A549 (cell line): ENCODE measurements at places on chromosomes 5 and 9.

DNA sequence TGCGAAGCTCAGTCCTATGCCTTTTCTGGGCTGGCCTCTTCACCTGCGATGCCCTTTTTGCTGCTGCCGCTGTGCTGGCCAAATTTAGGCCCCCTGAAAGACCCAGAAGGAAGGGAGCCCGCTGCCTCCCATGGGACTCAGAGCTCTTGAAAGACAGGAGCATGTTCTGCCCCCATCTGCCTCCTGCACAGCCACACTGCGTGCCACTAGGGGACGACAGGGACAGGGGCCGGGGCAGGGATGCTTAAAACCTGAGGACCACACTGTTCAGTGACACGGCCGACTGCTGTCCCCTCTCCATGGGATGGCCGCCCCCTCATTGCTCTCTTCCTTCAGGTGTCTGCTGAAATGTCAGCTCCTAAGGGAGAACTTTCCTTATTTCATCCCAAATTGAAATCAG is 132.4 kb downstream of the ADAMTS2 start:
- DNase-seq, result no peak

DNA sequence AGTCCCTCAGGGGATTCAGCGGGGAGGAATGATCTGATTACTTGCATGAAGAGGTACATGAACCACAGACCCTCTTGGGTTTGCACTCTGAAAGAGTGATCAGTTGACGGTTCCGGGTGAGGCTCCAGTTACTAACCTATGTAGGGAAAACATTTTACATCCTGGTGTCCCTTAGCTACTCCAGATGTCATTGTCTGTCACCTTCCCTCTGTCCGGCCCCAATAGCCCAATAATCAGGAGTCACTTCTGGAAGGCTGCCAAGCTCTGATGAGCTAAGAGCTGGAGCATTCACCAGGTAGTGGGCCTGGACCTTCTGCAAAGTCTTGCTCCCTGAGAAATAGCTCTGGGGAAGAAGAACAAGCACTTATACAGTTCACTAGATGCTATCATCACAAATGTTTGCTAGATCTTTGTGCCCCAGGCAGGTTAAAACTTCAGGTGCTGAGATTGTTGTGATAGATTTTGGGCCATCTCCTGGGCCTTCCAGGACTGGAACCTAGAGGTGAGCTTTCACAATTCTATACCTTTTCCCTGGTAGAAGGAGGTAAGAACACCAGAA is 64.5 kb downstream of the ENTREP1 start:
- DNase-seq, result no peak

DNA sequence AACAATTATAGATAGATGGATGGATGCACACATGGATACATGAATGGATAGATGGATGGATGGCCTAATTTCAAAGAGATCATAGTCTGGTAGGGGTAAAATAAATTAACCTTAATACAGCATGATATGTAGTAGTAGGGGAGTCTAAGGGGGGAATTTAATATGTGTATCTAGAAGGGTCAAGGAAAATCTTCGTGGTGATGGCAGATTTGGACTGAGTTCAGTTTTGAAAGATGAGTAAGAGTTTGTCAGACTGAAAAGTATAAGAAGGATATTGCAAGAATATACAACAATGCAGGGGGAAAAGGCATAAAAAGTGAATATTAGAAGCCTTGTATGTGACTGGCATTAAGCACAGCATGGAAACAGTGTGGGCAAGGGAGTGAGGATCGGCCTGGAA is 98.7 kb downstream of the ZNF462 start:
- no peak for DNase-seq

DNA sequence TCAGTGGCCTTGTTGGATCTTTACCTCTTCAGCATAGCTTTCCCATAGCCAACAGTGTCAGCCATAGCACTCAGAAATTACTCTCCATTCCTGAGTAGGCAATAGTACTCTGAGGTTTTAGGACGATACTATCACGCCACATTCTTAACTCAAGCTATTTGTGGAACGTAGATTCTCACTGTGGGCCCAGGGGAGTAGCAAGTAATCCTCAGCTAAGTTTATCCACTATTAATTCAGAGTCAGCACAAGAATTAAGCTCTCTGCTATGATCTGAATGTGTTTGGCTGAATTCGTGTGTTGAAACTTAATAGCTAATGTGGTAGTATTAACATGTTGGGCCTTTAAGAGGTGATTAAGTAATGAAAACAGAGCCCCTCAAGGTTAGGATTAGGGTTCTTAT is 858.8 kb upstream of the NUDT12 start:
- DNase-seq, result no peak

DNA sequence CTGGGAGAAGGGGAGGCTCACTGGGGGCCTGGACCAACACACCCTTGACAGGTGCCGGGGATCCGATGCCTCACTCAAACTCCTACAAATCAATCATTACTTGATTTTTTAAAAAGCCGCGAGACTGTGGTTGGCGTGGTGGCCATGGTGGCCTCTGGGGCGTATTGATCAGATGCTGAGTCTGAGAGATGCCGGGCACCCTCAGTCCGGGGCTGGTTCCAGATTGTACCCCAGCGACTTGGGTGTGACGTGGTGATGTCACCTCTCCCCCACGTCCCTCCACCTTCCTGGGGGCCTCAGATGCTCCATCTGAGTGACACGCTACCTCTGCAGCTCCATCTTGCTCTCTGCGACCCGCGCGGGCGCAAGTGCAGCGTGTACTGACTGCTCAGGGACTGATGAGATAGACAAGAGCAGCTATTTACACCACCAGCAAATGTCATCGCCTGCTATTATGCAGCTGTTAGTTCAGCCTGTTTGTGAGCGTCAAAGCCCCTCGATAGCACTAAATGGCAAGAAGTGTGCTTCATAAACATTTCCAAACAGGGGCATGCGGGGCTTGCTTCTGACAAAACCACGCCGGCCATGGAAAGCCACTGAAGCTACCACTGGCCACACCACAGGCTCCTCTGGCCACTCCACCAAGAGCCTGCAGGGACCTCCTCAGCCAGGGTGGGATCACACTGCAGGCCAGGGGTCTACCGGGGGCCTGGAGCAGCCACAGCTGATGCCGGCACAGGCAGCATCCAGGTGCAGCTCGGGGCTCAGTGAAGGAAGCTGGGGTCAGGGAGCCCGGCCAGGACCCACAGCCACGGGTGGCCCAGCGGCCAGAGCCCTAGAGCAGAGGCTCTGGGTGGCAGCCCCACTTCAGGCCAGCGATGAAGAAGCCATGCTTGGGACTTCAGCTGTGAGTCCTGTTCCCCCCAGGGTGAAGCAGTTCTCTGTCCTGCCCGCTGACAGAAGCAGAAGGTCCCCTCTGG is 50.1 kb downstream of the SLC6A3 start:
- DNase-seq, result no peak

DNA sequence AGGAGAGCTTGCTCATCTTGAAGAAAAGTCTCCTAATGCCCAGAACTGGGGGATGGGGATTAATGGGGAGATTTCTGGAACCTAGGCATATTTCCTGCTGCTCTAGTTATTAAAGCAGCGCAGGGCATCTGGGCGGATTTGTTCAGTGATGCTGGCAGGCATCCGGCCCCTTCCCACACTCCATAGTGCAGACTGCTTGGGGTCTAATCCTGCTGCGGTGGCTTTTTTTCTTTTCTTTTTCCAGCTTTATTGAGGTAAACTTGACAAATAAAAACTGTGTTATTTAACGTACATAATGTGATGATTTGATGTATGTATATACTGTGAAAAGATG is 30.7 kb downstream of the PPARGC1B start:
- DNase-seq, result no peak

DNA sequence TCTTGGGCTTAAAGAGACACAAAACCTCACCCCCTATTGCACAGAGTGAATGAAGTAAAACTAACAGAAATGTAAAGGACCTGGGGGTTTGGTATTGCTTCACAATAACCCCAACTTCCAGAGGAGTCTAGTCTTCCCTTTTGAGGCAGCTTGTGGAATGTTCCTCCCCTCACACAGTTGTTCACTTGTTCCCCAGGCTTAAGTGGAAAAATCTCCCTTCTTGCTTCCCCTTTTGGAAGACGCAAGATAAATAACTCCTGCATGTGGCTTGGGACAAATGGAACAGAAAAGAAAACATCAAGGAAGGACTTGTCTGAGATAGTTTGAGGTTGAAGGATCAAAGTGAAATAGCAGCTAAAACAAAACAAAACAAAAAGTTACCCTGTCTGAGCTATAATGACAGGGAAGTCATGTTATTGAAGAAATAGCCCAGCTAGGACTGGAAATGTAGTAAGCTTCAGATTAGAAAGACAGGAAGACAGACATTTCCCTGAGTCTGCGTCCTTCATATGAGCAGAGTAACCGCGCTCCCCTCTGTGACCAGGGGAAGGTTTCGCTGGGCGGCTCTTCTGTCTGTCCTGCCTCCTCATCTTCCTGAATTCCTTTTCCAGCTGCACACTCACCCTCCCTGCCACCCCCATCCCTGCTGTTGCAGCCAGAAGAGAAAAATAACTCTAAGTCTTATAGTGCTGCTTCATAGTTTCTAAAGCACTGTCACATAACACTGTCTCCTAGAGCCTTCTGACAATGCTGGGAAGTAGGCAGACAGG is 8.8 kb downstream of the SPARC start:
- no peak for DNase-seq

DNA sequence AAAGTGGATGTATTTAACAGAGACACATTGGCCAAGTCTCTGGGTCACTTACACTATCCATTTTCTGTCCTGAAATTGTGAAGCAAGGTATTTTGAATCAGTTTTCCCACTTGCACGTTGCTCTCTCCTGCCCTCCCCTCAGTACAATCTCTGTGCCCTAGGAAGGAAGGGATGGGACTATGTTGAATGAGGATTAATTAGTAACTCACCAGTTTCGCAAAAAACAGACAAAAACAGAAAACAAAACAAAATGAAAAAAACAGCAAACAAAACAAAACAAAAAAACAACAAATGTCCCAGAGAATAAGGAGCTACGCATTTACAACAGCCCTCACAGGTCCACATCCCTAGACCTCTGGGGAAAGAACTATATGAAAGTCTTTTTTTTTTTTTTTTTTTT is 1.1 kb upstream of the CD14 start:
- no peak for DNase-seq

DNA sequence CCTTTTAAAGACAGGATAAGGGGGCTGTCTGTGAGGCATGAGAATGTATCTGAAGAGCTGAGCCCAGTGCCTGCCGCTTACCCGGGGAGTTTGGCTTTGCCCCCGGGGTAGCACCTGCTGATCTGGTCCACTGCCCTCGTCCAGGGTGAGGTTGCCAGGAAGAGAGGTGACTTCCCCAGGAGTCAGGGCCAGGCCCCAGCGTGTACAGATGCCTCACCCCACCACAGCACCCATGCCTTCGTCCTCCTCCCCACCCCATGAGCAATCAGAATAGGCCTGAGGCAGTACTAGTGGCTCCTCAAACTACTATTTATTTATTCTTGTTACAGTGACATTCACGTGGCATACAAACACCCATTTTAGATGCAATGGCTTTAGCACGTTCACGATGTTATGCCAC is 15.7 kb upstream of the AIF1L start:
- no peak for DNase-seq

GRCh38 chr5:181222630-181223057 is 437 bp upstream of the TRIM41 start:
- no peak for DNase-seq

- DNase-seq, result no peak
Measured at GRCh38 chr5:149018909-149019443, 43.9 kb downstream of the SH3TC2 start.

GRCh38 chr9:115978659-115979096 is 174.9 kb upstream of the PAPPA start:
- DNase-seq, result no peak

DNA sequence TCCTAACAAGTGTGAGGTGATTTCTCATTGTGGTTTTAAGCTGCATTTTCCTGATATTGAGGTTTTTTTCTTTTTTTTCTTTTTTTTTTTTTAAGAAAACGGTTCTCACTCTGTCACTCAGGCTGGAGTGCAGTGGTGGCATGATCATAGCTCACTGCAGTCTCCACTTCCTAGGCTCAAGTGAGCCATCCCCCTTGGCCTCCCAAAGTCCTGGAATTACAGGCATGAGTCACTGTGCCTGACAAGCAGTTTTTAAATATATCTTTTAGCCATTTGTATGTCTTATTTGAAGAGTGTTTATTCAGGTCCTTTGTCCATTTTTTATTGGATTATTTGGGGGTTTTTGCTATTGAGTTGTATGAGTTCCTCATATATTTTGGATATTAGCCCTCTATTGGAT is 53.8 kb downstream of the GCNT1 start:
- DNase-seq, result no peak

DNA sequence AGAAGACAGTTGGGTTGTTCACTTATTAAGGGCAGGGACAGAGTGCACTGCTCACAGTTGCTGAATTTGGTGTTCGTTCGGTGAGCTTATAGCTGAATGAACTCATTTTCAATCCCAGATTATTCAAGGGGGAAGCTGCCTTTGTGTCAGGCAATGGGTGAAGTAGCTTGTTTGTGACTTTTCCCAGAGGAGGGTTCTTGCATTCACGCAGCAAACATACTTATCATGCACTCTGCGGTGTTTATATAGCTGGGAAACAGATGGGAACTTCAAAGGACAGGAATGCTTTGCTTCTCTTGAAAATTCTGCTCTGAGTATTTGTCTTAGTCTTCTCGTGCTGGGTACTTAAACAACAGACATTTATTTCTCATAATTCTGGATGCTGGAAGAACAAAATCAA is 64.7 kb upstream of the ABCA1 start:
- no peak for DNase-seq

- no peak for DNase-seq
Measured at GRCh38 chr5:168528521-168529373, at the start of gene FBLL1. Gene FBLL1 (plus strand): TSS chr5:168529305. CDS start chr5:168529505, 200 bp downstream.

DNA sequence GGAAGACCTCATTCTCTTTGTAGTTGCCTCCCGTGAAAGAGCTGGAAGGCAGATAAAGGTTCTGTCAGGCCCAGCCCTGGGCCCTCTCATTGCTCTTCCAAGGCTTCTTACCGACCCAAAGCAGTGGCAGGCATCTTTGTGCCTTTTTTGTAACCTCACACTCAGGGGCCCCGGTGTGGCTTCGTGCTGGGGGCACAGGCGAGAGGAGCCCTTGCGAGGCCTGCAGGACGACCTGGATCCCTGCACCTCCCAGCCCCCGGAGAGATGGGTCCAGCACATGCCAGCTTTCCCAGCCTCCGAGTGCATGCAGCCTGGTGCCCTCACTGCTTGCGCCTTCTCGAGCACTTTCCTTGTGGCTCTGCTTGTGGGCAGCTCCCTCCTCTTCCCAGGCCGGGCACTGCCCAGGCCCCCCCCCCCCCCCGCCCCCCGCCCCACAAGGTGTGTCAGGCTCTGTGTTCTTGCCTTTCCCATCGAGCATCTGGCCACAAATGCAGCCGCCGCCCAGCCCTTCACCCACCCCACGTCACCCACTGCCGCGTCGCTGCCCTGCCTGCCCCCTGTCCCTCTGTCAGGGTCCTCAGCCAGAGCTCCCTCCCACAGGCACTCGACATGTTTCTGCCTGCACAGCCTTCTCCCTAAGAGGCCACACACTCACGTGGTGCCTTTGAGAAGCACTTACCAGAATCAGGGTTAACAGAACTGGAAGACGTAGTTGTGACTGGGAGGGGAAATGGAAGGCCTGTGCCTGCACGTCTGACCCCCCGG is 63.7 kb upstream of the CACNA1B start:
- no peak for DNase-seq

DNA sequence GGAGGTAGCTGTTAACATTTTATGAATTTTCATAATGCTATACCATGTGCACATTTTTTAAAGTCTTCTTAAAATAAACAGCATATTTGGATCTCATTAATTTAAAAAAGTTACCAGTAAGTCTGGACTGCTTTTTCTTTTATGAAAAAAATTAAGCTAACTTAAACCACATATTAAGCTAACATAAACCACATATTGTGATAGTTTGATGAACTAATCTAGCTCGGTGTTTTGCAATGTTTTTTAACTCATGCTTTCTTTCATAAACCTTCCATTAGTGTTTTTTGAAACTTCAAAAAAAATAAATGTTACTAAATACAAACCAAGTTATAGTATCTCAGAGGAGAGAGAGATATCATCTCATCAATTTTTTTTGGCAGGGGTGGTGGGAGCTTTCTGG is 26.5 kb downstream of the POLK start:
- no peak for DNase-seq
